ENCODE measurements at places on chromosomes 12 and 14. TPM values are rescaled to one million over a fixed set of nuclear protein-coding genes. Genes with fewer than 3 reads are reported as not detected.

The IAPP gene
- not detected for total RNA-seq

DNA sequence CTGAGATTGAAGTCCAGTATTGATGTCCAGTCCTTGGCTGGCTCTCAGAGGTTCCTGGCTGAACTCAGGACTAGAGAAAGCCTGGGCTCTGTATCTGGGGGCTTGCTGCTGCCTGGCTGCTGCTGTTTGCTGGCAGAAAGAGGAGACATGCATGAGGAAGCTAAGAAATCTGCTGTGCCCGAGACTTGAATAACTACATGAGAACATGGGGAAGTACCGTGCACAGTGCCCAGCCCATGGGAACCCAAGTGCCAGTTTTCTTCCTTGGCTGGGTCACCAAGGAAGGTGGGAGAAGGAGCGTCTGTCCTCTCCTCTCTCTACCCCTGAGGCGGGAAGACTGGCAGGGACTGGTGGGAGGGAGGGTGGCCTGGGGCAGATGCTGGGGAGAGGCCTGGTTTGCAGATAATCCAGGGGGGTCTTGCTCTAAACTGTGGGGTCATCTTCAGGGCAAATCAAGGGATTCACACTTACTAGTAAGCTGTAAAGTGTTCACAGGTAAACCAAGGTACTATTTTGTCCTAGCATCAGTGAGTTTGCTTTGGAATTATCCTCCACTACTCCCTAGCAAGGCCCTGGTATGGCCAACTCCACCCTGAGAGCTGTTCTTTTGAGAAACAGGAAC is 13.8 kb upstream of the ZFP36L1 start:
- DNase-seq: no peak

DNA sequence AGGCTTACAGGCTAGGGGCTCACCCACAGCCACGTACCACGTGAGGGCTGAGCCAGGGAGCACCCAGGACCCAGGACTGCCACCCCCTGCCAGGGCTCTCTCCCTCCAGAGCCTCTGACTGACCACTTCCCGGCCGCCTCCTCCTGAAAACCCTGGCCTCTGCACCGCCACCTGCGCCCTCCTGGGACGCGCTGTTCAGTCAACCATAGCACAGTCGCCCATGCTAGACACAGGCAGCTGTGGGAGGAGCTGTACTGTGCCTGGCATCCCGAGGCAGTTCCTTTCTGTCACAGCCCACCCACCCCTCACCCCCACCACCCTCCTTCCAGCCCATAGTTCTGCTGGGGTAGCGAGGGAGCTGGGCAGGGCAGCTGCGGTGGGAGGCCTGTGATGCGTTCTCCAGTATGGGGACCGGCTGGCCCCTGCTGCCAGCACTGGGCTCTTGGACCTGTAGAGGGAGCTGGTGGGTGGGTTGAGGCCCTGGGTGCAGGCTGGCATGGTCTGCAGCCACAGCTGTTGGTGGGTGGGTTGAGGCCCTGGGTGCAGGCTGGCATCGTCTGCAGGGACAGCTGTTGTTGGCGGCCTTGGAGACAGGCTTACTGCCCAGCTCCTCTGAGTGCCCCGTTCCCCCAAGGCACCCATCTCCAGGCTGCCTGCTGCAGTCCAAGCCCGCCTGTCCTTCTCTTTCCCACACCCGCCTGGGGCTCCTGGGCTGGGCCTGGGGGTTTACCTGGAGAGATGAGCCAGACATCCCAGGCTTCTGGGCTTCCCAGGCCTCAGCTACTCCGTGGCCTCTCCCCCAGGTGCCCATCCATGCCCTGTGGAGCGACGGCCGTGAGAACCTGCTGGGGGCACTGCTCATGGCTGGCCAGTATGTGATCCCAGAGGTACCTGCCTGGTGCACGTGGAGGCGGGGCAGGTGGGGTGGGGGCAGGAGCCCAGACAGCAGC is 11.5 kb downstream of the ASPG start:
- no peak for DNase-seq

The HCAR2 gene
- total RNA-seq: 11.8 TPM

DNA sequence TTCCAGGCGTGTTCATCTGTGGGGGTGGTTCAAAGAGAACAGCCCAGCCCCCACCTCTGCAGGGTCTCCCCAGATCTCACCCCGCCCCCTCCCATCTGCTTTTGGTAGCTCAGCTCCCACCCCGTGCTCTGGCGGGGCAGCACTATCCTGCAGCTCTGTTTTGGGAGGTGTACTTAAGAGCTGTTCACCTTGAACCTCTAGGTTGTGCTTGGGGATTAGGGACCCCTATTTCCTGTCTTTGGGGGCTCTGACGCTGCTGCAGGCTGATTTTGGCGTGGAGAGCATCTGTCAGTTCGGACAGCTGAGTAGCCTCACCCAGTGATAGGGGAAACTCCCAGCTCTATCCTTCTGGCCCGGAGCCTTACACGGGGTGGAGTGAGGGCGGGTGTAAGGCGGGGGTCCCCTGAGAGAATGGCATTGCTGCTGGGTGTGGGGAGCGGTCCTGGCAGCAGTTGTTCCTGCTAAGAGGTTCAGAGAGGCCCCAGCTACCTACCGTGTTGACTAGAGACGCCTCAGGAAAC is 765 bp downstream of the TMEM120B start:
- no peak for DNase-seq
